Calu3 (cell line): ENCODE measurements at places on chromosomes 1 and 21.

GRCh38 chr1:10734962-10735544 lies 61.4 kb downstream of the CASZ1 start:
- DNase-seq, result no peak

DNA sequence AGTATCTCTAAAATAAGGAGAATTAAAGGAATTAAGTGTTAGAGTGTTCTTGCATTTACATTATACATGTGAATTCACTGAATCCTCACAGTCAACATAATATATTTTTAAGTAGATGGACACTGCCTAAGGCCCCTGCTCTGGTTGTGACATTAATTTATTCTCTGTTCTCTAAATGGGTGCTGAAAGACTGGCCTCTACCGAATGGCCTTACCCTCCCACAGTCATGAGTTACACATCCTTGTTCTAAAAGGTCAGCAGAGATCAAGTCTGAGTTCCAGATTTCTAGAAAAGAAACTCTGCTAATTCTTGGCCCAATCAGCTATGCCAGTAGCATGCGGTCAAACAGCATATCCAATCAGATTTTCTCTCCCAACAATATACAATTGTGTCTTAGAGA lies 193.2 kb downstream of the TM2D1 start:
- no peak for DNase-seq

DNA sequence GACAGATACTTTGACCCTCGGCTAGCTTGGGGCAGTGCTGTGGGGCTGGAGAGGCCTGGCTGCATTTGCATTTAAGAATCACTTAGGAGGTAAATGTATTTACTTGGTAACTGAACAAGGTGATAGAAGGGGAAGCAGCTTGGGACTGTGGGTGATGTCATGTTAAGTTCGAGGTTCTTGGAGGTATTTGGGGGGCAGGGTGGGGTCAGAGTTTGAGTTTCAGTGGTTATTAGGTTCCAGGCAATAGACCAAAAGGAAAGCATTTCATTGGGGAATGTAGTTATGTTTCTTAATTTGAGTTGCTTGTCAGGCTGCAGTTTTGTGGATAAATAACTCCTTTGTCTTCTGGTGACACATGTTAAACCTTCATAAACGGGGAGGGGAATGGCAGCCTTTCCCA lies 2.4 kb upstream of the FAM78B start:
- DNase-seq, result no peak

DNA sequence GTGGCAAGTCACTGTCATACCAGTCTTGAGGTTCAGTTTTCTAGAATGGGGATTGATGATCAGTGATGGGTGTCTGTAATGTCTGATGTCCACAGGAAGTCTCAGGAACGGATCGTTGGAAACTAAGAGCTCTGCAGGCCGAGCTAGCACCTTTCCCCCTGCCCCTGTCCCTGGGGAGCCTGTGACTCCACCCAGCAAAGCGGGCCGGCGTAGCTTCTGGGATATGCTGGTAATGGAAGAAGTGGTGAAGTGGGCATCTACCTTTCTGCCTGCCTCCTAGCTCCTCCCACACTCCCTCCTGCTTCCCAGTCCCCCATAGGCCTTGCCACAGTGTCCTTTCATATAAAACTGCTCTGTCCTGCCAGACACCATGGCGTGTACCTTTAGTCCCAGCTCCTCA lies 13.4 kb downstream of the HYI start:
- no peak for DNase-seq

- no peak for DNase-seq
These were observed 72.6 kb upstream of the USP24 start for GRCh38 chr1:55287723-55288122.

DNA sequence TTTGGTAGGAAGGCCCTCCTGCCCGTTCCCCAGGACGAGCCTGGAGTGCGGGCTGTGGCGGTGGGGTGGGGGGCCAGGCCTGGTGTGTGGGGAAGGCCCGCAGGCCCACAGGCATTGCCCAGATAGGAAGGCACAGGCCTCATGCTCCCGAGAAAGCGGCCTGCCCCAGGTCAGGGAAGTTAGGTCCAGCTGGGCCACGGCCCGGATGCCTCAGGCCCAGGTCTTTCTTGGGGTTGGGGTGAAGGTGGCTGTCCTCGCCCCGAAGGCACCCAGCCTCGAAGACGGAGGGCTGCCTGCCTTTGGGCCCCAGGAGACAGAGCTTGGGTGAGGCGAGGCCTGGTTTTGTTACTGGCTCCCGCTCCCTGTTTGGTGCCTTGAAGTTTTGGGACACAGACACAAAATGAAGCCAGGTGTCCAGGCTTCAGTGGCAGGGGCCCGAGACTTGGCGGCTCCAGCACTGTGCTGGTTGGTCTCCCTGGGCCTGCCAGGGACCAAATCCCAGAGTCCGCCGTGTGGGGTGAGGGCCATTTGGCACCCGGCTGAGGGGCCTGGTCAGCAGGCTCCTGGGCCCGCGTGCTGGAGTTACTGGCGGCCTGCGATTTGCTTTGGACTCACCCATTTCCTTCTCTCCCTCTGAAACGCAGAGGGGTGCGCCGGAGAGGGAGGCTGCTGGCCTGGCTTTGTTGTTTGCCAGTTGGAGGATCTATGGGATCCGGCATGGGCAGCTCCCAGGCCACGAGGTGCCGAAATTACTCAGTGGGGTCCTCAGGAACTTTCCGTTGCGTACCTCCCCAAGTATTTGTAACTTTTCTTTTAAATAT lies 2.0 kb downstream of the SKI start:
- DNase-seq, result peak; percentile 18

- DNase-seq, result peak; percentile 51
These were observed 54.0 kb upstream of the IFFO2 start for GRCh38 chr1:19010503-19010902.

DNA sequence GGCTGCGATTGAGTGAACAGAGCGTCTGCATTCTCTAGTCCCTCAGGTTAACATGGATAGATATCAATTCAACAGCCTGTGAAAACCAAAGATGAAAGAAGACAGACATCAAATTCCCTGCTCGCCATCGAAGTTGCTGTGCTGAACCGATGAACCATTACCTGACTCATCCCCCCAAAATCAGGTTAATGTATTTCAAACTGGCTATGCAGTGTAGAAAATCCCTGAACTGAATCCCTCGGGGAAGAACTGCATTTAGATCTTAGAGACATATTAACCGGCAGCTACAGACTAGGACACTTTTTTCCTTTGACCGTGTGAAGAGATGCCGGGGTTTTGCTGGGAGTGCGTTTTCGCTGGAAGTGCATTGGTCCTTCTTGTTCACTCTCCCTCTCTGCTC lies 213.2 kb upstream of the KIAA0040 start:
- DNase-seq, result no peak

DNA sequence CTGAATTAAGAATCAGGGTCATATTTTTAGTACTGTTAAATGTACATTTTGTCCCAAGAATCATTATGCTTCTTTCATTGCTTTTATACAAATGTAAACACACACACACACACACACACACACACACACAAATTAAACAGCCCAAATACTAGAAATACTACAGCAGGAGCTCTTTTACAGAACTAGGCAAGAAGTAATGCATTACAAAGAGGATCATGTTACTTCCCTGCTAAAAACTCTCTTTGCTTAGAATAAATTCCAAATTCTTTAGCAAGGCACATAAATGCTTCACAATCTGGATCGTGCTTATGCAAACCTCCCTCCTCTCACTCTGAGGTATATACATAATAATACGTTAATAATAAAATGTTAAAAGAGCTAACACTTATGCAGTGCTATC lies 720.4 kb upstream of the ADGRL4 start:
- DNase-seq, result no peak

GRCh38 chr1:23600283-23600682 lies 41.0 kb upstream of the ID3 start:
- no peak for DNase-seq

- no peak for DNase-seq
These were observed 26.5 kb upstream of the NTPCR start for GRCh38 chr1:232923739-232924386.

DNA sequence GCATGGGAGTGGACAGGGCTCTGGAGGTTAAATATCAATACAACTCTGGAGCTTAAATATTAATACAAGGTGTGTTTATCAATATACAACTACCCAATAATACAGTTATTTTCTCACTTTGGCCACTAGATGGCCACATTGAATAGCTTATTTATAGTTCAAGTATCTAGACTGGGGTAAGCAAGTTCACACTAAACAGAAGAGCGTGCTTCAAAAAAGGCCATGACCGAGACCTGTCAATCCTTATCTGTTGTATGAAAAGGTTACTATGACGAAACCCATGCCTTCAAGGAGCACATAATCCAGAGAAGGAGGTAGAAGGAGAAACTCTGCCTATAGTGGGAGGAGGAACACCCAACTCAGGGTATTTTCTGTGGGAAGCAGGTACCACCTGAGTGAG lies 29.1 kb downstream of the CHML start:
- peak; percentile 31 for DNase-seq

- DNase-seq, result no peak
These were observed 4.8 kb upstream of the ZNF687 start for GRCh38 chr1:151277249-151277648.

DNA sequence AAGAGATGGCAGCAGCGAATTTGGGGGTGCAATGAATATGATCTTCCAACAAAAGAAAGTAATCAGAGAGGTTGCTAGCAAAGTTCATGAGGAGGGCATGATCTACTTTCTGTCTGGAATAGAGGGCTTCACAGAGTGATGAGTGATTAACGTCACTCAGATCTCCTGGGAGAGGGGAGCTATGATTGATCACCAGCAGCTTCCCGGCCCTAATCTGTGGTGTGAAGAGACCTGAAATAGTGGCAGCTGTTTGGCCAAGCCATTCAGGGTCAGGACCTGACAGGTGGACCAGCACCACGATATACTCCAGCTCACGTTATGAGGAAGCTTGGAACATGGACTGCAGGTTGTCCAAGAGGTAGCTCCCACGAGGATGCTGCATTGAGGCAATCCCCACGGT lies 19.9 kb upstream of the TMEM183A start:
- no peak for DNase-seq

DNA sequence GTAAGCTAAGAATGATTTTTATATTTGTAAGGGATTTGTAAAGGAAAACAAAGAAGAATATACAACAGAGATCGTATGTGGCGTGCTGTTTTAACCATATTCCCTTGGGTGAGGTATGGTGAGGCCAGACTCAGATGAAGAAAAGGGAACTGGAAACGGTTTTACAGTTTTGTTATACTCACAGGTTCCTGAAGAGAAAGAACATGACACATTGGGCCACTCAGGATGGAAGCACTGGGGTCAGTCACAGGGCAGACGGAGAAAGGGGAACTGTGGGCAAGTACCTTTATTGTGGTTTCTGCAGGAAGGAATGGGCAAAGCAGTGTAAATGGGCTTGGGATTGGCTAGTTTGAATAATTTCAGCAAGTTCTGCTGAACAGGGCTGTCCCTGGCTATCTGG lies 177.4 kb downstream of the LBR start:
- DNase-seq, result no peak
